ENCODE measurements at places on chromosomes 5 and 9. TPM values are rescaled to one million over a fixed set of nuclear protein-coding genes. Genes with fewer than 3 reads are reported as not detected.
A peak's percentile ranks its signal among the peaks of the same experiment; 100 is the strongest.

The SH3RF2 gene
- total RNA-seq, result 0.57 TPM

The CCDC152 gene
- 5.5 TPM for total RNA-seq

DNA sequence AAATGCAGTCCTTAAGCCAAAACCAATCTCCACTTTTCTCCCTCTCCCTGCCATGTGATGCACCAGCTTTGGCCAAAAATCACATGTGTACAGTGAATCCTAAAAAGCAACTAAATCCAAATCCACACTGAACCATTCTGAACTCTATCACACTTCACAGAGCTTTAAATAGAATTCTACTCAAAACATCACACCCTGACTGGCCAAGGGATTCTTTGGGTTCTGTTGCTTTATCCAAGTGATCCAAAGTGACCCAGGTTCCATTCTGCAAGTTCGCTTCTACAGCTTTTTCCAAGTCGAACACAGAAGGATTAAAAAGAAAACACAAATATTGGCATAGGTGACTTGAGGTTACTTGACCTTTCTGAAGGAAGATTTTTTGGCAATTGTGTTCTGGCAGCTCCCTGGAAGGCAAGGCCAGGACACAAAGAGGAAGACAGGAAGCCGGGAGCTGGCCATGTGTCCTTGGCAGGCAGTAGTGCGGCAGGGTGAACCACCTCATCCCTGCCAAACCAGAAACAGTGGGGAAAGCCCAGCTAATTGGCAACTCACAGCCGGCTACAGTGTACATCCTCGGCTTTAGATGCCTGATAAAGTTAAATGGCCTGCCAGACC is 115.0 kb downstream of the NFIB start:
- no peak overlapping the region for H3K4me3 ChIP-seq
- H3K27ac ChIP-seq, result no peak overlapping the region
- DNase-seq, result no peak
- H3K36me3 ChIP-seq, result no peaks in the 10 kb centered on the region

DNA sequence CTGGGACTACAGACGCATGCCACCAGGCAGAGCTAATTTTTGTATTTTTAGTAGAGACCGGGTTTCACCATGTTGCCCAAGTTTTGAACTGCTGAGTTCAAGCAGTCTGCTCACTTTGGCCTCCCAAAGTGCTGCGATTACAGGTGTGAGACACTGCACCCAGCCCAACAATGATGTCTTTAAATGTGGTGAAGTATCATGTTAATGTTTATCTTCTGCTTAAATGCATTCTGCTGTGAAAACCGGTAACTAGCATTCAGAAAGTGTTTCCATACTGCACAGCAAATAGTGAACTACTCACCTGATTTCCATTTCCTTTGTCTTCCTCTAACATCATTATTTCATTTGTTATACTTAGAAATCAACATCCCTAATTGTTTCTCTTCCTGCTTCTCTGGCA is 264.0 kb upstream of the ITGA1 start:
- no peaks in the 10 kb centered on the region for H3K36me3 ChIP-seq
- H3K4me1 ChIP-seq, result no peaks in the 10 kb centered on the region
- H3K27me3 ChIP-seq, result peaks cover 3% of the 10 kb centered on the region
- no peak for DNase-seq
- no peak overlapping the region for H3K27ac ChIP-seq

DNA sequence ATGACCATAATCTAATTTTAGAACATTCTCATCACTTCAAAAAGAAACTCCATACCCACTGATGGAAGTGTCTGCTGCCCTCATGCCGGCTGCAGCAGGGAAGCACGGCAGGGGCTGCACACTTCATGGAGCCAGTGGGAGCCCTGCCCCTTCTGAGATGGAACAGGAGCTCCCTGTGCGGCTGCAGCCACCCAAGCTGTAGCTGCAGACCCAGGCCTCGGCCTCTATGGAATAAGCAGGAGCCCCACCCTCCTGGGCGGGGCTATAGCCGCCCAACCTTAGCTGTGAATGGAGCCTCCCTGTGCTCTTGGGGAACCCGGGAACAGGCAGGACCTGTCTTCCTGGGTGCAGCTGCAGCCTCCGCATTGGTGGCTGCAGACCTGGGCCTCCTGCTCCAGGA is 128.5 kb downstream of the NUDT12 start:
- no peak overlapping the region for H3K4me3 ChIP-seq
- no peak for DNase-seq
- no peak overlapping the region for H3K27ac ChIP-seq
- no peaks in the 10 kb centered on the region for H3K4me1 ChIP-seq

DNA sequence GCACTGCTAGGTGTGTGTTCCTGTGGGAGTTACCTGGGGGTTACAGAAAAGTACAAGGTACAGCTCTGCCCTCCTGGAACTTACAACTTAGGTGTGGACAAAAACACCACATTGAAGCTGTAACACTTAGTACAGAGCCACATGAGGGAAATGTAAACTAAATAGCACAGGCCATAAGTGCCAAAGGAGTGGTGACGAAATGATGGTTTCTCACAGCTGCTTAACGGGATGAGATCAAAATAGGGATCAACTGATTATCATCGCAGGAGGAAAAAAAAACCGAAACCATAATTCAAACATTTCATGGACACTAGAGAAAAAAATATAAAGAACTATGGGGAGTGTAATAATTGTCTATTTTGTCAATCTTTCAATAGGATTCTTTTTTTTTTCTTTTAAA is 5.9 kb downstream of the LIX1 start:
- H3K4me3 ChIP-seq, result no peak overlapping the region
- H3K4me1 ChIP-seq, result peaks cover 18% of the 10 kb centered on the region
- H3K27ac ChIP-seq, result no peak overlapping the region
- no peak for DNase-seq
- H3K36me3 ChIP-seq, result no peaks in the 10 kb centered on the region

DNA sequence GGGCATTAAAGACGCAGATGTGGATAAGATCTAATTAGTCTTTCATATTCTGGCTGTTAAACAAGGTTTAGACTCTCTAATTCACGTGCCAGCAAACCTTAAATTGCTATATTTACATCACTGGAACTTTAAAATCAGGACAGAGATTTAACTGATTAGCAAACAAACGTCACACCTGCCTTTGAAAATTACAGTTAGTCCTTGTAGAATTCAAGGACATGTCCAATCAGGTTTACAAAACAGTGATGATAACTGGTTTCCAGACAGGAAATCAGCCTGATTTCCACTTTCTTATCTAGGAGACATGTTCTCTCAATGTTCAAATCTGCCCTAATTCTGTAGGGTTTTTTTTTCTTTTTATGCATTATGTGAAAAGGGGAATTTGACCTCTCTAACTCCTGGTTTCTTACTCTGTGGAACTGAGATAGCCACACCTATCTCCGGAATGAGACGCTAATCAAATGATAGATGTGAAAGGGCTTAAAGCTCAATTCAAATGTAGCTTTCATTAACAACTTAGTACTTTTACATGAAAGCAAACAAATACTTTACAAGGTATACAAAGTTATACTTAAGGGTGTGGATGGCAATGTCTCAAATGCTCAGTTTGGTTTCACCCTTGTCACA is 26.5 kb downstream of the SPINK5 start:
- H3K27ac ChIP-seq, result no peak overlapping the region
- no peak for DNase-seq
- no peaks in the 10 kb centered on the region for H3K4me1 ChIP-seq
- H3K36me3 ChIP-seq, result no peaks in the 10 kb centered on the region

DNA sequence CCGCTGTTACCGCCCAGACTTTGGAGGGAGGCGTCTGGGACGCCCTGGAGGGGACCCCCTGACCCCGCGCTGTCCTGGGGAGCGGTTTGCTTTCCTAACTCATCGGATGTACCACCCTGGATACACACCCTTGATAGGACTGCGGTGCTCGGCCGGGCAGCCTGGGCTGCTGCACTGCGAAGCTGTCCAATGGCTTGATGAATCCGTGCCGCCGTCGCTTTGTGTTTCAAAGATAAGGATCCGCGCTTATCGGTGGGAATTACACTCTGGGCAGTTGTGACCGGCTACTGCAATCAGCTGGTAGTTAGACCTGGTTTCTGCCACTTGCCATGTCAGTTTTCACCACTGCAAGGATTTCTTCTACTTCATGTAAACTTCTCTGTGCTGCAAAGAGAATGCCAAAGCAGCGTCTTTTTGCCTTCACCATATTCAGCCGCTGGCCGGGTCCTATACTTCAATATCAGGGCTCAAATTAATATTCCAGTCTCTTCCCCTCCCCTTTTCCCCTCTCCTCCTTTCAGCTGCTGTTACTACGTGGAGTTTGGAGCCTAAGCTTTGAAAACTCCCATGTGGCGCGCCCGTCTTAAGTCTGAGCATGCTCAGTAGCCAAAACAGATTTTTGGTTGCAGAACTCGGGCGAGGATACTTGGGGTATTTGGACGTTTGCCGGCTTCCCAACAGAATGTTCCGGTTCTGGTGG is 727 bp downstream of the SMAD5 start:
- H3K4me3 ChIP-seq, result peak overlapping the region; percentile 92
- H3K36me3 ChIP-seq, result peaks cover 7% of the 10 kb centered on the region
- peak overlapping the region; percentile 77 for H3K27ac ChIP-seq
- peaks cover 22% of the 10 kb centered on the region for H3K4me1 ChIP-seq

DNA sequence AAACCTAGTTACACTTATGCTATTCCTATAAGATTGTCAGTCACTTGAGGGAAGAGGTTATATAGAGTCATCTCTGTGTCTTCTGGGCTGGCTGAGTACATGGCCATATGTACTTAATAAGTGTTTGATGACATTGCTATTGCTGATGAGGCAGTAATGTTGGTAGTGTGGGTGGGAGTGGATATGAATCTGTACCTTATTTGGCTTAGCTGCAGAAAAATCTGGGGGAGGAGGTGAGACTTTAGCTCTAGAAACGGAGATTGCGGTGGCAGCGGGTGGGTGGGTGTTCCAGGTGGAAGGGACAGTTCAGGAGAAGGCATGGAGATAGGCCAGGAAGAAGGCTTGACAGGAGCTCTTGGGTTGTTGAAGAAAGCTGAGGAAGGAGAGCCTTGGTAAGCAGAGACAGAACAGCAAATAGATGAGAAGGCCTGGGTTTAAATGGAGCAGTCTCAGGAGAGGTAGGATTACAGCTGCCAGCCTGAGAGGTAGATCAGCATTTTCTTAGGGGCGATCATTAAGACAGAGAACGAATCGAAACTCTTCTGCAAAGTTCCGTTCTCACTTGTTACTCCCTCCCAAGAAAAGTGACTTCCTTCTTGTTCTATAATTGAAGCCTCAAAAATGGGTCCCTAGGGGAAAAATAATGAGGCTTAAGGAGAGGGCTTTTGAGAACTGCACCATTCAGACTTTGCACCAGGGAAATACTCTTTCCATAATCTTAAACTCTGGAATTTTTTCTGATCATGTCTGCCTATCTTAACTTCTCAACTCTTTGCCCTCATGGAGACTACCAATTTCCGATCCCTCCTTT is 160.5 kb downstream of the UNC13B start:
- H3K27me3 ChIP-seq, result no peaks in the 10 kb centered on the region
- DNase-seq, result no peak
- H3K4me1 ChIP-seq, result no peaks in the 10 kb centered on the region
- no peaks in the 10 kb centered on the region for H3K36me3 ChIP-seq
- H3K4me3 ChIP-seq, result no peak overlapping the region
- no peak overlapping the region for H3K27ac ChIP-seq

DNA sequence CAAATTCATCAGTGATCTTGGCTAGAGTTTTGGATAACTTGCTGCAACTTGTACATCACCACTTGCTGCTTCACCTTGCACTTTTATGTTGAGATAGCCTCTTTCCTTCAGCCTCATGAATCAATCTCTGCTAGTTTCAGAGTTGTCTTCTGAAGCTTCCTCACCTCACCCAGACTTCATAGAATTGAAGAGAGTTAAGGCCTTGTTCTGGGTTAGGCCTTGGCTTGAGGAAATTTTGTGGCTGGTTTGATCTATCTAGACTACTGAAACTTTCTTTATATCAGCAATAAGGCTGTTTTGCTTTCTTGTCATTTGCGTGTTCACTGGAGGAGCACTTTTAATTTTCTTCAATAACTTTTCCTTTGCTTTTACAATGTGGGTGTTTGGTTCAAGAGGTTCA is 12.8 kb downstream of the FER start:
- peaks cover 8% of the 10 kb centered on the region for H3K4me1 ChIP-seq
- no peak overlapping the region for H3K27ac ChIP-seq
- H3K27me3 ChIP-seq, result no peaks in the 10 kb centered on the region
- H3K4me3 ChIP-seq, result no peak overlapping the region
- no peaks in the 10 kb centered on the region for H3K36me3 ChIP-seq
- DNase-seq, result no peak

GRCh38 chr5:88888291-88888690 is 5.3 kb upstream of the MEF2C start:
- H3K27me3 ChIP-seq, result peaks cover 80% of the 10 kb centered on the region
- no peak overlapping the region for H3K4me3 ChIP-seq
- H3K27ac ChIP-seq, result no peak overlapping the region
- H3K36me3 ChIP-seq, result no peaks in the 10 kb centered on the region
- peaks cover 16% of the 10 kb centered on the region for H3K4me1 ChIP-seq

DNA sequence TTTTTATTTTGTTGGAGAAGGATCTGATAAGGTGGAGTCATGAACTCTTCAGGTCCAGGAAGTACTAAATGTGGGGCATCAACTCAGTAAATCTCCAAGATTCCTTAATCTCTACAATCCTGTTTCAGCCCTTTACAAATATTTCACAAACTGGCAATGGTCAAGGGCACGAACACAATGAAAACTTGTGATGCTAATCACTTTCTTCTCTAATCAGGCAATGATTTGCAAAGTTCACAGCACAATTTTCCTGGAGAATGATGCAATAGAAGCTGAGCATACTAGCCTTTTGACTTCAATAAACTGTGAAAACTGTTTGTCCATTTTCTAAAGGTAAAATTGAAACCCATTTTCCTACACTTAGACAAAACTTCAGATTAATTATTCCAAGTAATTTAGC is 16.9 kb downstream of the GDF9 start:
- H3K4me1 ChIP-seq, result peaks cover 2% of the 10 kb centered on the region
- DNase-seq, result no peak
- no peak overlapping the region for H3K4me3 ChIP-seq
- H3K27me3 ChIP-seq, result peaks cover 15% of the 10 kb centered on the region

DNA sequence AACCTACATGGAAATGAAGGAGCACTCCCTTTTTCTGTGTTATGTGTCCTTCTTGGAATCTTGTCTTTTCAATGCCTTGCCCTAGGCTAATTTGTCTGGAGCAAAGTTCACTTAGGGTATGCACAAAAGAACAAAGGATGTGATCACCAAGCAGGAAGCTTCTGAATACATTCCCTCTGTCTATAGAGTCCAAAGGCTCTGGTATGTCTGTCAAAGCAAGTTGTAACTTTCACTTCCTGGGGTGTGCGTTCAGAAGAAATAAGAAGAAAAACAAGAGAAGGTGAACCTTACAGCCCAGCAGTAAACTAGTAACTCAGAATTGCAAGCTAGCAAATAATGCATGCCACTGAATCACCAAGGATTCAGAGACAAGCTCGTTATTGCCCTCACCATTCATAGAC is 31.7 kb upstream of the CDH6 start:
- no peaks in the 10 kb centered on the region for H3K27me3 ChIP-seq
- H3K36me3 ChIP-seq, result no peaks in the 10 kb centered on the region

DNA sequence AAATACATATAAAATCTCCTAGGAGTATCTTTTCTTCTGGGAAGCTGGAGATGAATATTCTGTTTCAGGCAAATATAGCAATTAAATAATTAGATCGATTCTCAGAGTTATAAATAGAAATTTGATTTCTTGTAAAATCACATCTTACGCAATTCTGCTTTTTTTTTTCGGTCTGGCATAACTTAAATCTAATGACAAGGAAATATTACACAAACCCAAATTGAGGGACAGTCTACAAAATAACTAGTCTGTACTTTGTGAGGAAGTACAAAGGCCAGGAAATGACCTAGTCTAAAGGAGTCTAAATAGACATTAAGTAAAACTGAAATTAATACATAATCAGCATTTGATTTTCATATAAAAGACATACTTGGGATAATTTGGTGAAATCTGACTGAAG is 133.3 kb downstream of the KIAA0825 start:
- no peaks in the 10 kb centered on the region for H3K36me3 ChIP-seq
- DNase-seq, result no peak
- no peak overlapping the region for H3K4me3 ChIP-seq
- no peak overlapping the region for H3K27ac ChIP-seq
- no peaks in the 10 kb centered on the region for H3K27me3 ChIP-seq

Measured in activated T-helper 2 cell treated with anti-CD3 and anti-CD28 coated beads, Interferon-gamma antibody, Interleukin-2, Interleukin-4, amounts not matched to agents 10 μg/mL and 5 μg/mL and 100 μg/mL, durations not matched to agents 14 hours and 24 hours and 36 hours (primary cell).